ENCODE measurements at places on chromosomes 4 and X. TPM values are rescaled to one million over a fixed set of nuclear protein-coding genes. Genes with fewer than 3 reads are reported as not detected.

DNA sequence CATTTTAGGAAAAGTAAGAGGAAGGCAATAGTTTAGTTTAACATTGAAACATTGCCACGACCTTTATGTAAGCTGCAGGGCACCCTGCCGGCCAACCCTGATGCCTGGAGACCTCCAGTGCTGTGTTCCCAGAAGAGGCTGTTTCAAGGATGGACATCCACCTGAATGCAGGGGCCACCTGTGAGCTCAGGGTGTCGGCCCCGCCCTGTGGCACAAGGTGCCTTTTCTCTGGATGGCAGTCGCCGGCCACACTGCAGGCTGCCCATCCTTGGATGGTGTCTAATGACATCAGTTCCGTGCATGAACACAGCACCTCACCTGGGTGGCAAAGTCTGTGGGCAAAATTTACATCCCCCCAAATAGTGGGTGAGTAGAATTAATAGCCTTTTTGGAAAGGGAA is 180.0 kb downstream of the AFAP1 start:
- no peak for DNase-seq

GRCh38 chr4:5887011-5887360 is 5.9 kb downstream of the CRMP1 start:
- DNase-seq = no peak

DNA sequence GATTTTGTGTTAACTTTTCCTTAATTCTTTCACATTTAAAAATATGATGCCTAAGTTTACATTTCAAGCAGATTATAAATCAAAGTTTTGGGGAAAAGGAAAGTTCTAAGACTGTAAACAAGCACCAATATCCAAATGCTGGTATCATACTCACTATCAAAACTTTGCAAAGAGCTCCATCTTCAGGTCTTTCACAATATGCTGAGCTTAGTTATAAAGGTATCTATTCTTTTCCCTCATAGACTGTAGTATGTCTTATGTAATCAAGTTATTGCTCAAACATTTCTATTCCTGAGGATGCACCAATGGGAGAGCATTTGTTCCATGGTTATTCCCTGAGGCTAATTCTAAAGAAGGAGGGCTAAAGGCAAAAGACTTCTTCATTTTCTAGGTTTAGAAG is 207.9 kb upstream of the FAM241A start:
- DNase-seq = peak; percentile 64

- no peak for DNase-seq
These were observed 62.0 kb downstream of the SLAIN2 start for GRCh38 chr4:48403358-48403757.

DNA sequence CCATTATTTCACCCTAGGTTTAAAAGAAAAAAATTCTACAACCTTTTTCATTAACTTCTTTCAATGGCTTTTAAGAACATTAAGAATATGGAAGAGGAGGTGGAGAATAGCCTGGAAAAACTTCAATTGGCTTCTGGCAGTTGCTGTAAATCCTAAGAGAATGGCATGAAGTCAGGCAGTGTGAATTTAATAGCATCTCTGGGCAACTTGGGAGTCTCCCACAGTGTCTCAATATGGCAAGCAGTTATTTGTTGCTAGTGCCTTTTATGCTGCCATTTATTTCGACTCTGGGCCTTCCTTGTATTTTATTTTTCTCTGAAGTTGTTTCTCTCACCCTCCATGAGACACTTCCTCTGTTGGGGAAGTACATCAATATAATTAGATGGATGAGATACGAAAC is 322.1 kb downstream of the CBLL2 start:
- DNase-seq = no peak

DNA sequence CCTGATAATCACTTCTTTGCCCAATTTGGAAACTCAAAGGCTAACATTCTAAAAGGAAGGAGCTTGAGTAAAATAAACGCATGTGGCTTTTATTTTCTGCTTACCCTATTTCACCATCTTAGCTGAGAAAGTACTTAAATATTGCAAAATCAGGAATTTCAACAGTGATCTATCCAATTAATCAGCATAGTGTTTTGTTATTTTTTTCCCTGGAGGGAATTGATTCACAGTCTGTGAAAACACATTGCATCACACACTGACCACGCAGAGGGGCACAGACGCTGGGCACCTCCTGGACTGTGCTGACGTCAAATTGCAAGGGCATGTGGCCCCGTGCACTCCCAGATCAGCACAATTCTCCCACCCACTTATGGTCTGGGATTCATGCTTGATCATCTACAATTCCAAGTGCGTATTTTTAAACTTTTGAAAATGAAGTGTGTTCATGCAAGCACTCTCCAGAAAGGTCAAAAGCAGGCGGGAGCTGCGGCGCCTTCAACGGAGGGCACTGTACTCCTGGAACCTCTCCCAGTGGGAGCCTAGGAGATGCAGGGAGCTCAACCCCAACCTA is 320.6 kb upstream of the PPARGC1A start:
- no peak for DNase-seq

DNA sequence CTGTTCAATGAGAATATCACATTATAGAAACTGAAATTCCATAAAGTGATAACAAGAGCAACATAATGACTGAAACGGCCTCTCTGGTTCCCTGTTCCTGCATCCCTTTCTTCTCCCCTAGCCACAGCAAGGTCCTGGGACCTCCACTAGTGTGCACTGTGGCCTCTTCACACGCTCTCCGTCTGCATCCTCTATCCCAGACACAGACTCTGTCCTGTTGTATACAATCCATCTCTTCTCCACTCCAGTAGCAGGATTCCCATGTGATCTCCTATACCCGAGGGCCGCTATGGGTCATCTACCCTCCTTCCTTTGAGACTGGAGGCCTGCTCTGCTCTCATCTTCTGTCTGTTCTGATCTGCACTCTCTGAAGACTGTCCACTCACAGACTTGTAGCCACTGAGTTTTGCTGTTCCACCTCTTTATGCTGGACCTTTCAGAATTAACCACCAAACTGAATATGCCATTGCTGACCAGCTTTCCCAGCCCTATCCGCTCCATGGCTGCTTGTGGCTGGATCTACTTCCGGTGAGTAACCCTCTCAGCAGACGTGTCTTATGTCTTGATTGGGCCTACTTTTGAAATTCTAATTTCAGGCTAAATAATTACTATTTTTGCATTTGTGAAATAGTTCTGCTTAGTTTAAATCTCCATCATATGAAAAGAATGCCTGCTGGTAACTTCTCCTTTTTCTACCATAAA is 105.1 kb upstream of the NAP1L5 start:
- DNase-seq = no peak

GRCh38 chr4:87224141-87224923 is 3.9 kb upstream of the KLHL8 start:
- no peak for DNase-seq

DNA sequence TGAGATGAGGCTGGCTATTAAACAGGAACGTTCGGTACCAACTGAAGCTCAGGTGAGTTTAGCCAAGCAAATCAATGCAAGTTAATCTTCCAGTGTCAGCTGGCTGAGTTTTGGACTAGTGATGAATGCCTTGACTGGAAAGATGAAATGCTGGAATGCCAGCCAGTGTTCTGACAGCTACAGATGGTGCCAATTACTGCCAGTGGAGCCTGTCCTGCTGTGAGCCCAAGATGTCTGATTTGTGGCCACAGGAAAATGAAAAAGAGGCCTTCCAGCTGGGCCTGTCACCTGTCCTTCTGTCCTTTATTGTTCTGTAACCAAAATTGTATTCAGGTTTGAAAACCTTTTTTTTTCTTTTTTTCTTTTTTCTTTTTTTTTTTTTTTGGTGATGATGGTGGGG is 223.1 kb downstream of the AFF2 start:
- no peak for DNase-seq

DNA sequence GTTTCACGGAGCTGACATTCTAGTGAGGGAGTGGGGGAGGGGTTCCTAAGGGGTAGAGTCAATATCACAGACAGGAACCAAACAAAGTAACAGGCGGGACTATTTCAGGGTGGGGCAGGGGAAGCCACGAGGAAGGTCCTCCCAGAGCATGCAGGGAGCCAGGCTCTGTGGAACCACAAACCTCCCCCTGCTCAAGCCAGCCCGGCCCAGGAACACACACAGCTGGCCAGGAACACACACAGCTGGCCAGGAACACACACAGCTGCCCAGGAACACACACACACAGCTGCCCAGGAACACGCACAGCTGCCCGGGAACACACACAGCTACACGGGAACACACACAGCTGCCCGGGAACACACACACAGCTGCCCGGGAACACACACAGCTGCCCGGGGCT is 24.8 kb downstream of the EVC2 start:
- no peak for DNase-seq

GRCh38 chr4:167424341-167425256 is 190.3 kb upstream of the SPOCK3 start:
- DNase-seq = no peak

DNA sequence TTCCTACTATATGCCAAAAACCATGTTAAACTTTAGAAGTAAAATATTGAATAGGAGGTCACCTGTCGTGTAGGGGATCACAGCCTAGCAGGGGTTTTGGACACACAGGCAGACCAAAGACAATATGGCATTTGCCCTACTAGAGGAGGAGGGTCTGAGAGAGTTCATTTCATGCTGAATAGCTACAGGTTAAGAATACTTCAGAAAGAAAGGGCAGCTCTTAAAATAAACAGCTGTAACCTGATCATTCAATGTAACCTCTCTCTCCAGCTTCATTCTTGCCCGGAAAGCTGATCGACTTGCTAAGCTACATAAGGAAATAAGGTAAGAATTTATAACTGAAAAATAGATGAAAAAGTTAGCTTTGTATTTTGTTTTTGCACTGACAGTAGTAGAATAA is 79.9 kb downstream of the MAOA start:
- no peak for DNase-seq

The MAML3 gene
- 15.2 TPM for total RNA-seq

The PRSS12 gene
- total RNA-seq = 9.6 TPM

The VCX gene
- total RNA-seq = 1.5 TPM

The UPF3B gene
- 24.3 TPM for total RNA-seq

The BCLAF3 gene
- 7.9 TPM for total RNA-seq
